Camera-type eye (tissue), 1 donor: ENCODE measurements at places on chromosomes 13 and 19. TPM values are rescaled to one million over a fixed set of nuclear protein-coding genes. Genes with fewer than 3 reads are reported as not detected.

Gene SYNGR4
- not detected for total RNA-seq

Gene RNF17
- total RNA-seq = 0.16 TPM

Gene NLRP9
- total RNA-seq = not detected

Gene PRTN3
- 2.5 TPM for total RNA-seq

Gene LRG1
- total RNA-seq = 0.99 TPM

Gene PARP4
- total RNA-seq = 47.0 TPM

Gene ZNF837
- 4.4 TPM for total RNA-seq

Gene ZNF98
- total RNA-seq = 7.1 TPM

Gene MYO16
- total RNA-seq = 15.1 TPM

Gene KLHL26
- total RNA-seq = 18.0 TPM

Gene ZNF555
- 21.1 TPM for total RNA-seq

Gene CEACAM1
- 2.6 TPM for total RNA-seq

Gene TLE2
- 40.1 TPM for total RNA-seq

Gene USPL1
- 67.1 TPM for total RNA-seq

Gene ZNF71
- total RNA-seq = 18.8 TPM

Gene ZNF112
- total RNA-seq = 24.4 TPM

Gene SEMA6B
- 13.1 TPM for total RNA-seq

Gene PRX
- 13.4 TPM for total RNA-seq

Gene CGB5
- total RNA-seq = not detected

Gene F2RL3
- total RNA-seq = 1.2 TPM
